Activated T-cell treated with anti-CD3 and anti-CD28 coated beads for 4 hours (primary cell): ENCODE measurements at places on chromosomes 6 and 20.

GRCh38 chr6:2826131-2826530 is 15.5 kb downstream of the SERPINB1 start:
- DNase-seq: no peak

DNA sequence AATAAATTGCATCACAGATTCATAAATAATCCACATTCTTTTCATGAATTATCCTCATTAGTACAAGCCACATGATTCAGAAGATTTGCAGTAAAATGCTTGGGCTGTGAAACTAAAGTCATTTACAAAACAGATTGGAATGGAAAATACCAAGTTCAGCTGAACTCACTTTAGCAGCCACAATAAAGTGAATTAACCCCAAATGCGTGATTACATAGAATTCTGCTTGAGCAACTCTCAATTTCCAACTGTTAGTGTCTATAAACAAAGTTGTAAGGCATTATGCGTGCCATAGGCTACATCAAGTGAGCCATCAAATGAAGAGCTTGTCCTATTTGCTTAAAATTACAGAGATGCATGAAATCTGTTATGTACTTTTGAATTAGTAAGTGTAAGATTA is 60.4 kb upstream of the GFRAL start:
- no peak for DNase-seq

GRCh38 chr6:27138837-27139755 is 108.4 kb upstream of the PRSS16 start:
- peak; percentile 22 for DNase-seq

DNA sequence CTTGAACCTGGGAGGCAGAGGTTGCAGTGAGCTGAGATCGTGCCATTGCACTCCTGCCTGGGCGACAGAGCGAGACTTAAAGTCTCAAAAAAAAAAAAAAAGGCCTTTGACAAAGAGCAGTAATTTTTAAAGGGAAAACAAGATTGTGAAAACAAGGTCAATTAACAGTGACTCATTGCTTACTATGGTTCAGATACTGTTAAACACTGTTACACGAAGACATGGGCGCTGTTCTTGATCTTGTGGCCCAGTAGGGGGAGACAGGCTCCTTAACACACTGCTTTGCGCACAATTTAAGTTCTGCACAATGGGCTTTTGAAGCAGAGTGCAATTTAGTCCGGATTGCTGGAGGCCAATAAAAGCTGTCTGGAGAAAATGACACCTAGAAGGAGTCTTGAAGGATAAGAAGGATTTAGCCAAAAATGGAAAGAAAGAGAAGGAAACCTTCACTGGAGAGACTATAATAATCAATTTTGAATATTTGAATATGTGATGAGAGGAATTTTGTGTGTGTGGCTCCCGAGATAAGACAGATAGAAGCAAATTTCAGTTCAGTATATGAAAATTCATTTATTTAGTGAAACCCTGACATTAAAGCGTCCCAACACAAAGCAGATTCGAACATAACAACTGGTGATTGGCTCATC is 6.0 kb upstream of the LATS1 start:
- DNase-seq: peak; percentile 30

- no peak for DNase-seq
Measured at GRCh38 chr6:71047417-71047816, 90.6 kb upstream of the B3GAT2 start.

GRCh38 chr6:11525468-11526155 is 11.9 kb upstream of the TMEM170B start:
- DNase-seq: no peak

GRCh38 chr20:4280731-4281130 is 265.4 kb upstream of the RNF24 start:
- DNase-seq: no peak

GRCh38 chr6:43758617-43759050 is 11.4 kb upstream of the VEGFA start:
- DNase-seq: no peak

GRCh38 chr20:24423390-24424313 is 45.8 kb upstream of the SYNDIG1 start:
- no peak for DNase-seq

GRCh38 chr20:60095456-60095855 is 137.2 kb downstream of the CDH26 start:
- no peak for DNase-seq

DNA sequence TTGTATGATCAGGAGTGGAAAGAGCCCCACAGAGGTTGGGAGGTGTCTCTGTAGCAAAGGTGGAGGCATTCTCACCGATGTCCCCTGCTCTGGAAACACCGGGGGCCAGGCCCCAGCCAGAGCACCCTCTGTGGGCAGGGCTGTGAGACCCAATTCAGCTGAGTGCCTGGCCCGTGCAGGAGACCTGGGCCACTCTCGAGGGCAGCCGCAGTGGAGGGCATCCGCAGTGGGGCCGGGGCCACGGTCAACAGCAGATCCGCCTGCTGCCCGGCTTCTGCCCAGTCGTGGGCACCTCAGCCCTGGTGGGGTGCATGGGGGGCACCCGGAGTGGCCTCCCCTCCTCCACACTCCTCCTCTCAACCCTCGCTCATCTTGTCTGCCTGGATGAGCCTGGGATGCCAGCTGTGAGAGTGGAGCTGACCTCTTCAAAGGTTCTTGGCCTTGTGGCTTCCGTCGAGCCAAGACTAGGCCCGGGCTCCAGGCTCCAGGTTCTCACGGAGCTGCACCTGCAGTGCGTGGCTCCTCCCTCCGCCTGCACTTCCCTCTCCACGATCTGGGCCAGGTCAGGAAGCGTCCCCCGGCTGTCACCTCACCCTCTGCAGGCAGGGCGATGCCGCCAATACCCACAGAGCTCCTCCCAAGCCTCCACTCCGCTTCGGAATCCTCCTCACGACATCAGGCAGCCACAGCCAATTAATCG is 134.8 kb downstream of the TAF4 start:
- no peak for DNase-seq

DNA sequence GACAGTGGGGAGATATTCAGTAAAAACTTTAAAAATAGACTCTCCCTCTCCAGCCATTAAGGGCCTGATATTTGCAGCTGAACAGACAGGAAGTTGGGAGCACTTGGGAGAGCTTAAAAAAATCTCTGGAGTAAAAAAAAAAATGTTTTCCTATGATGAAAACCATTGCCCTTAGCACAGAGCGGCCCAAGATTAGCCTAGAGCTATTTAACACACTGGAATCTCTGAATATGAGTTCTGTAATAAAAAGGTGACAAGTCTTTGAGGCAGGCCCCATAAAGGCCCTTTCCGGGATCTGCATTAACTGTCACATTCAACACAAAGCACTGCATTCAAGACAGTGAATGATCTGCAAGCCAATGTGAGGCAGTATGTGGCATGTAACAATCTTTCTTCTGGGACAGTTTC is 393.7 kb downstream of the ZFAND3 start:
- no peak for DNase-seq

DNA sequence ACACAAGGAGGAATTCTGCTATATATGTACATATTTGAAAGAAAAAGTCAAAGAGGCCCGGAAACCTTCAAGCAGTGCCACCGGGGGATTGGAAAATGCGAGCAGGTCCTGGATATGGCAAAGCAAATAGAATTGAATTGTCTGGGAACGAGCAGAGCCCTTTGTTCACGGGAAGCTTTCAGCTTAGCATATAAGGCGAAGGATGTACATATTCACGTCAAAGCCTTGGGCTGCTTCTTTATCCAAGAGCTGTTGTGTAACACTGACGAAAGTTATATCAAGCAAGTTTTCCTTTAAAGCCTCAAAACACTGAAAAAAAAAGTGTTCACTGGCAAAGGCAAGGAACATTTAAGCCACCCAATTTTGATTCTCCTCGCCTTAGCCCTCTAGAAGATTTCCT is 171.0 kb downstream of the GPX5 start:
- no peak for DNase-seq

- no peak for DNase-seq
Measured at GRCh38 chr20:33868042-33868441, 56.9 kb downstream of the CHMP4B start.

- no peak for DNase-seq
Measured at GRCh38 chr6:108565091-108565766, 4.5 kb downstream of the FOXO3 start.

DNA sequence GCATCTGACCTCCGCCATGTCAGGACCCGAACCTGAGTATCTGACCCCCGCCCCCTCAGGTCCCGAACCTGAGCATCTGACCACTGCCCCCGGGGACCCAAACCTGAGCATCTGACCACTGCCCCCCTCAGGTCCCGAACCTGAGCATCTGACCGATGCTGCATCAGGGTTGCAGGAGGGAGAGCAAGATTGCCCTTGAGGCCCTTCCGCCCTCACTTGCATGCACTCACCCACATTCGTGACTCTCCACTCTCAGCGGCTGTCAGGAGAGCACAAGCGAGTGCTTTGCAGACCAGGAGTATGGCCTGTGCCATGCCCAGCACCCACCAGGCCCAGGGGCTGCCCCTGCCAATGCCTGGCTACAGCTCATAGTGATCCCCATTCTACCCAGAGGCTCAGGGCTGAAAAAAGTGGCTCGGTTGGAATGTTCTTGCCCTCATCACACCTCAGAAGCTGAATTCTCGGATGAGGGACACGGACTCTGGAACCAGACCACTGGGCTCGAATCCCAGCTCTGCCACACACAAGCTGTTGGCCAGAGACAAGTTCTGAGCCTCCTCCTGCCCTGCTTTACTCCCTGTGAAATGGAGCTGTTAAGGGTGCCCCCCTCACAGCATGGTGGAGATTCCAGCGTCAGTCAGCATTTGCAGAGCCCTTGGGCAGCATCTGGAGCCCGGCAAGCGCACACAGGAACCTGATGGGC is 82.1 kb downstream of the DLL1 start:
- DNase-seq: no peak

- DNase-seq: no peak
Measured at GRCh38 chr6:25006565-25007001, 70.8 kb upstream of the RIPOR2 start.

- DNase-seq: no peak
Measured at GRCh38 chr6:8000188-8000596, 64.0 kb downstream of the BLOC1S5 start.

GRCh38 chr20:52443874-52444273 is 252.3 kb upstream of the ZFP64 start:
- DNase-seq: no peak

DNA sequence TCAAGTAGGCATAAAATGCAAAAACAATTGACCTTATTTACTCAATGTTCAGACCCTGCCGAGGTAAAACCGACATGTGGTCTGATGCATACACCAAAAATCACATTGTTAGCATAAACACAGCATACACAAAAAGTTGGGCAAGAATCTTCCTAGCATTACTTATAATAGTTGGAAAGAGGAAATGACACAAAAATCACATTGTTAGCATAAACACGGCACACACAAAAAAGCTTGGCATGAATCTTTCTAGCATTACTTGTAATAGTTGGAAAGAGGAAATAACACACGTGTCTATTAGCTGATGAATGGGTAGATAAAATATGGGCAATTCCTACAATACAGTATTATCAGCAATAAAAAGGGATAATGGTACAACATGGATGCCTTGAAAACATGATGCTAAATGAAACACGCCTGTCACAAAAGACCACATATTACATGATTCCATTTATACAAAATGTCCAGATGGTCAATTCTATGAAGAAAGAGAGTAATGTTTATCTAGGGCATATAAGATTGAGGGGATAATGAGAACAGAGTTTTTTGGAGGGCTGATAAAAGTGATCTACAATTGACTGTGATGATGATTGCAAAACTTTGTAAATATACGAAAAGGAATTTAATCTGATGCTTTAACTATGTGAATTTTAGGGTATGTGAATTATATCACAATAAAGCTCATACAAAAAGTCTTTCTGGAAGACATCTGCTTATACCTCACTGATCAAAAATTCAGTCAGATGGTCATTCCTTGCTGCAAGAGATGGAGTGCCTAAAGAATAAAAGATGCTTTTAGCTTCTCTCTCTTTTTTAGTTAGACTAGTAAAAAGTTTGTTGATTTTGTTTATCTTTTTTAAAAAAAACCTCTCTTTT is 1019.5 kb upstream of the CITED2 start:
- no peak for DNase-seq

GRCh38 chr6:33695451-33695887 is 16.0 kb downstream of the UQCC2 start:
- no peak for DNase-seq

- no peak for DNase-seq
Measured at GRCh38 chr20:22569353-22569752, 15.0 kb downstream of the FOXA2 start.

GRCh38 chr6:41161851-41162552 is 914 bp downstream of the TREM2 start:
- no peak for DNase-seq

DNA sequence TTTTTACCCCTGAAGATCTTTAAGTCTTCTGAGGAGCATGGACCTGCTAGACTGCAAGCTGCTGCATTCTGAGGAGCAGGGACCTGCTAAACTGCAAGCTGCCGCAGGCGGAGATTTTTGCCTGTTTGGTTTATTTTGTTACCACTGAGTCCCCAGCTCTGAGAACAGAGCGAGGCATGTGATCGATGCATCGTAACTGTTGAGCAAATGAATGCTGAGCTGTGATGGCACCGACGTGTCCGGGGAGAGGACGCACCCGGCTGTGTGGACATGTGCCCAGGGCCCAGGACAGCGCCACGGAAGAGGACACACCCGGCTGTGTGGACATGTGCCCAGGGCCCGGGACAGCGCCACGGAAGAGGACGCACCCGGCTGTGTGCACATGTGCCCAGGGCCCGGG is 24.2 kb downstream of the DNAJC5 start:
- DNase-seq: no peak

- no peak for DNase-seq
Measured at GRCh38 chr6:25473447-25473846, 178.6 kb upstream of the SCGN start.

- DNase-seq: peak; percentile 42
Measured at GRCh38 chr6:119350202-119350951, 816 bp upstream of the MAN1A1 start.

DNA sequence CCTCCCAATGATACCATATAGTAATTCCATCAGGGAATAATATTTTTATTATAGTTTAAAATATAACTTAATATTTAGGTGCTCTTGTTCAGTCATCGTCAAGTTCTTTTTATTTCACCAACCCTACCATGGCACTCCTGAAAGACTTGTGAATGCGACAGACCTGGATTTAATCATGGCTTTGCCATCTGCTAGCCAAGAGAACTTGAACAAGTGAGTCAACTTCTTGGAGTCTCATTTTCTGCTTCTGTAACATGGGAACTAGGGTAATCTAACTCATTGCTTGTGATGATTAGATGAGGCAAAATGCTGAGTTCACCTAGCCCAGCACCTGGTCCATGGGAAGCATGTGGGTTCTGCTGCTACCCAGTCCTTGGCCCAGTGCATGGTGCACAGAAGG is 62.9 kb downstream of the ESR1 start:
- DNase-seq: no peak

GRCh38 chr20:46757754-46758678 is 48.6 kb downstream of the SLC2A10 start:
- peak; percentile 19 for DNase-seq
